ENCODE measurements at places on chromosomes 7 and 10.

DNA sequence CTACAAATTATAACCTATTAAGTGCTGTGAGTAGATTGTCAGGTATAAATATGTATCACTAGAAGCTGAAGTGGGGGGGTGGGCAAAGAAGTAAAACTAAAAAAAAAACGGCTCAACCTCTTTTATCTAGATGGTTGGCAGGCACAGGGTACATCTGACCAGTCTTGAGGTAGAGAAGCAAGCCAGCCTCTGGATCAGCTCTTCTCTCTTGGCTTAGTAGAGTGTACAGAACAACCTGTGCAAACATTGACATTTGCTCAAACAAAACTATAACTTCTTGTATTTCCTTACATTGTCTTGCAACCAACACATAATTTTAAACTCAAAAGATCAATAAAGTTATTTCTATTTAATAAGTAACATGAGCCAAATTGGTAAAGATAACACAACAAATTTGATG lies 25.6 kb downstream of the DNA2 start:
- no peak for DNase-seq

GRCh38 chr7:48454750-48455192 lies 283.5 kb downstream of the ABCA13 start:
- no peak for DNase-seq

- DNase-seq, result no peak
These were observed 174.6 kb downstream of the AUTS2 start for GRCh38 chr7:69772718-69773436.

DNA sequence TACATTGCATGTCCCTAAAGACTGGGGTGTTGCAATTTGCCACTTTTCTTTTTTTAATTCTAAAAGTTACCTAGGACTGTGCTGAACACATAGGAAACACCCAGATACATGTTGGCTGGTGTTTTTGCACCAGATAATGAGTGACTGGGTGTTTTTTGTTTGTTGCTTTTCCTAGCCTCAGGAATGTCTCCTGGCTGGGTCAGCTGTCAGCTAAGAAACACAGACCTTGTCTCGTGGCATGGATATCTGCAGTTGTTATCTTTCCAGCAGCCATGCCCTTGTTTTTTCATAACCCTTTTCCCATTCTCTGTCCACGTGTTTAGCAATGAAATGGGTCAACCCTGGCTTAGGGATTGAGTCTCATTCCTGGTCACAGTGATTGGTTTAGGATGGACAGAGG lies 433.9 kb upstream of the ZMIZ1 start:
- no peak for DNase-seq

DNA sequence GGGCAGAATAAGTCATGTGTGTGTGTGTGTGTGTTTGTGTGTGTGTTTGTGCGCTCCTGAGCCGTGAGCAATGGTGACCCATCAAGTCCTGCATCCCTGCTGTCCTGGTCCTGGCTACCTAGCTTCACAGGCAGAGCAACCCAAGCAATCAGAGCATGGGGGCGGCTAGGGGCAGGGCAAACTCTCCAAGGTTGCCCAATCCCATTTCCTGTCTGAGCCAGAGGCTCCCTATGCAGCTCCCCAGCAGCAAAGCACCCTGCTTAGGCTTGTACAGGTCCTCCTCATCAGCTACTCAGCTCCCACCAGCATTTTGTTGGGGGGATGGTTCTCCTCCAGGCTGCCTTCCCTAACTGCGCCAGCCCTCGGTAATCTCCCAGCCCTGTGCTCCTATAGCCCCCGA lies 31.1 kb upstream of the CRHR2 start:
- no peak for DNase-seq

- no peak for DNase-seq
These were observed 51.4 kb upstream of the SMNDC1 start for GRCh38 chr10:110355922-110356627.

DNA sequence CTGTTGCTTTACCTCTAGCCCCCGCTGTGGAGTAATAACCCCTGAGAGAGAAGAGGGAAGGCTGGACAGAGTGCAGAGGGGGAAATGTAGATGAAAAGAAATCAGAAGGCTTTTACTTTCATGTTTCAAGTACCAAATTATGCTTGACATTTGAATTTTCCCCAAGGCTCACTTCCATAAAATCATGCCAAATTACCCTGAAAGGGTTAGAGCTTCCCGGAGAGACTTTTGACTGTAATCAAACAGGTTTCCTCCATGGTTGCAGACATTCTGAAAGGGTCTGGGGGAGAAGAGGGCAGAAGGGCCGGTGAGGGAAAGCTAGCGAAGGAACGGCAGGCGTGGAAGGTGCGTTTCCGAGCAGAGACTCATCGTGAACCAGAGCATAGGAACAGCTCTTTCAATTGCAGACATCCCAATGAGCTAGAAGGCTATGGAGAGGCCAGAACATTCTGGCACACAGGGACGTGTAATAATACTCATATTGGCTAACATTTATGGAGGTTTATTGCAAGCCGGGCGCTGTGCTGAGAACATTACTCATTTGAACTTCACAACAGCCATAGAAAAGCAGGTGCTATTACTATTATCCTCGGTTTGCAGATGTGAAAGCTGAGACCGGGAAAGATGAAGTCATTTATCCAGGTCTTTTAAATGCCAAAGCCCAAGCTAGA lies 620.8 kb upstream of the AUTS2 start:
- DNase-seq, result no peak

- no peak for DNase-seq
These were observed 19.9 kb upstream of the IFIT1B start for GRCh38 chr10:89357975-89358374.

All from omental fat pad (tissue), 4 donors.